ENCODE measurements at places on chromosomes 2 and 18. TPM values are rescaled to one million over a fixed set of nuclear protein-coding genes. Genes with fewer than 3 reads are reported as not detected.

- no peak for DNase-seq
Measured at GRCh38 chr2:194661431-194661830, 995.6 kb upstream of the SLC39A10 start.

- DNase-seq = no peak
Measured at GRCh38 chr2:132542953-132543569, 126.5 kb downstream of the GPR39 start.

DNA sequence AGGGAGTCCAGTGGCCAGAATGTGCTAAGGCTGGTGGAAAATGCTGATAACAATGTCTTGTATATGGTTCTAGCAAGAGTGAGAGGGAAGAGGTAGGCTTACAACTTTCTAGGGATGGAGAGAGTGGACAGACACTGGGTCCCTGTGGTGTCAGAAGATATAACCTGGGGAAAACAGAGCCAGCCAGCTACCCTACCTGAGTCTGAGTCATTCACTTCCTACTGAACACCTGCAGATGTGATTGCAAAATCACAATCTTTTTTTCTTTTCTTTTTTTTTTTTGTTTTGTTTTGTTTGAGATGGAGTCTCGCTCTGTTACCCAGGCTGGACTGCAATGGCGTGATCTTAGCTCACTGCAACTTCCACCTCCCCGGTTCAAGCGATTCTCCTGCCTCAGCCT is 7.3 kb downstream of the TET3 start:
- DNase-seq = no peak

GRCh38 chr2:20671036-20671735 is 4.2 kb downstream of the GDF7 start:
- DNase-seq = no peak

DNA sequence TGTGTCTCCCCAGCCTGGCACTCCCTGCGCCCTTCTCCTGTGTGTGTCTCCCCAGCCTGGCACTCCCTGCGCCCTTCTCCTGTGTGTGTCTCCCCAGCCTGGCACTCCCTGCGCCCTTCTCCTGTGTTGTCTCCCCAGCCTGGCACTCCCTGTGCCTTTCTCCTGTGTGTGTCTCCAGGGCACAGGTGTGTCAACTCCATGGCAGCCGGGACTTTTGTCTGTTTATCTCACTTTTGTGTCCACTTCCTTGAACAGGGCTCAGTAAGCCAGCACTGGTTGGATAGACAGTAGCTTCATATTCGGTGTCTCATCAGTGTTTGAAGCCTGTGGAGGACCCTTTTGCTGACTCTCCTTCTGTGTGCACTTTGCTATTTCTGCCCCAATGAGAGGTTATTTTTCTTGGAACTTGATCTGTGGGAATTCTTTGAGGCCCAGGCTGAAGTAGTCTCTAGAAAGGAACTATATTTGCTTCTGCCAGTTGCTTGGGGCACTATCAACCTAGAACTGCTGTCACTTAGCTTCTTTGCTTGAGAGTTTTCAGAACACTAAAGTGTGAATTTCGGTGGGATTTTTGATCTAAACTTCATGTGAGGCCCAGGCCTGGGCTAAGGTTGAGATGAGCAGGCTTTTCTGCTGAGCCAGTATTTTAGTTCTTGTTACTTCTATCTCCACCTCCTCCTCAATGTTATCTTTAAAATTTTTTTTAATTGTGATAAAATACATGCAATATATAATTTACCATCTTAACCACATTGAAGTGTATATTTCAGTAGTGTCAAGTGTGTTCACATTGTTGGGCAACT is 8.3 kb upstream of the ASB1 start:
- DNase-seq = no peak

- no peak for DNase-seq
Measured at GRCh38 chr2:203898657-203899056, 31.1 kb downstream of the CTLA4 start.

DNA sequence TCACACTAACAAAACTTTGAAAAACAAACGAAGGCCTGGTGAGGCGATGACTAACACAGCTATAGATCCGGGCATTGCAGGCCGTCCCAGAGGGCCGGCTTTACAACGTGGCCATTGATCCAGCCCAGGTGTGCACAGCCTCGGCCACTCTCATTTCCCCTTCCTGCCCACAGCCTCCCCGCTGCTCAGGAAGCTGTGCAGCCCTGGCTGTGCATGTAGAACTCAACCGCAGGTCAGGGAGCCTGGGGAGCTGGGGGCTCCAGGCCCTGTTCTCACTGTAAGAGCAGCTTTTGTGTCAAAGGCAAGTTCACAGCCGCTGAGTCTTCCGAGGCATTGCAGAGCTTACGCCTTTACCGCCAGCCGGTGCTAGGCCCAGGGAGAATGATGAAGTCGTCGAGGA is 87.2 kb downstream of the LONRF2 start:
- DNase-seq = no peak

DNA sequence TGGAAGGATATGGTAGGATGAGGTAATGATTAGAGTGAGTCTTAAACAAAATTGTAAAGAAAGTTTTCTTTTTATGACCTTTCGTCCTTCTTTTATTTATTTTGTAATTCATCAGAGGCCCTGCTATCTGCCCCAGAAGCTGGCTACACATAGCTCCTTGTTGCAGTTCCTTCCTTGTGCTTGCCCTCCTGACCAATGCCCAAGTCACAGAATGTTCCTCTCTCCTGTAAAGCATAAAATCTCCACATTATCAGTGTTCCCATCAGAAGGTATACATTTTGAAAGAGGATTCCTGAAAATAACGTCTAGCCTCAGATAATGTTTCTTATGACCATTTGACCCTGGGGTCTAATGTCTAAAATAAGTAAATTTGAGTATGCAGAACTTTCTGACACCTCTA is 78.3 kb downstream of the RND3 start:
- no peak for DNase-seq

GRCh38 chr2:190891372-190891771 is 10.8 kb downstream of the GLS start:
- DNase-seq = no peak

CD207 gene
- polyA plus RNA-seq = not detected

MC4R gene
- 0.06 TPM for polyA plus RNA-seq

CRYGC gene
- not detected for polyA plus RNA-seq

LYG1 gene
- polyA plus RNA-seq = 0.86 TPM

KDM3A gene
- 24.2 TPM for polyA plus RNA-seq

ADAM23 gene
- polyA plus RNA-seq = 6.6 TPM

IL1R2 gene
- 0.35 TPM for polyA plus RNA-seq

Measured in AG04450 (cell line).